ENCODE measurements at places on chromosomes 5 and 9. TPM values are rescaled to one million over a fixed set of nuclear protein-coding genes. Genes with fewer than 3 reads are reported as not detected.
A peak's percentile ranks its signal among the peaks of the same experiment; 100 is the strongest.

Gene OR1Q1
- total RNA-seq, result not detected

Gene TLX3
- total RNA-seq, result not detected

DNA sequence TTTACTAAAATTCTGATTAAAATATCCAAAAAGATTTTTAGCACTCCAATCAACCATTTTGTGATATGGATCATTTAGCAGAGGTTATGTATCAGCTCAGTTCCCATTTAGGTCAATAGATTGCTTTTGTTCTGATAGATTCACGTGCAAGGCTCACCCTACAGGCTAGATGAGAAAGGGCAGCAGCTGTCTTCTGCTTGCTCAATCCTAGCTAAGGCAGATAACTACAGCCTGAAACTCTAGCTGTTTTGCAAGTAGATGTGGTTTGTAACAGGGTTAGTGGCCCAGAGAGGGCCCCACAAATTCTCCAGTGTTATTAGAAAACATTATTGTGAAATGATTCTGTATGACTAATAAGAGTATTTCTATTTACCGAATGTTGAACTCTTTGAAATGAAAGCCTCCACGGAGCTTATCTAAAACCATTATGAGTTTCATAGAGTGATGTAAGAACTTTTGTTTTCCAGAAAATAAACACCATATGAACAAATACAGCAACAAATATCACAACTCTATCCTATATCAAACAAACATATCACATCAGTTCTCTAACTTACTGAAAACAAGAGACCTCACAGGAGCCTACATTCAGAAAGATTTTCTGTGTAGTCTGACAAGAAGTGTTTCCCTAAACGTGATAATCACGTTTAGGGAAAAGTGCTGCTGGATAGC lies 841.9 kb upstream of the ACO1 start:
- peak; percentile 52 for DNase-seq

DNA sequence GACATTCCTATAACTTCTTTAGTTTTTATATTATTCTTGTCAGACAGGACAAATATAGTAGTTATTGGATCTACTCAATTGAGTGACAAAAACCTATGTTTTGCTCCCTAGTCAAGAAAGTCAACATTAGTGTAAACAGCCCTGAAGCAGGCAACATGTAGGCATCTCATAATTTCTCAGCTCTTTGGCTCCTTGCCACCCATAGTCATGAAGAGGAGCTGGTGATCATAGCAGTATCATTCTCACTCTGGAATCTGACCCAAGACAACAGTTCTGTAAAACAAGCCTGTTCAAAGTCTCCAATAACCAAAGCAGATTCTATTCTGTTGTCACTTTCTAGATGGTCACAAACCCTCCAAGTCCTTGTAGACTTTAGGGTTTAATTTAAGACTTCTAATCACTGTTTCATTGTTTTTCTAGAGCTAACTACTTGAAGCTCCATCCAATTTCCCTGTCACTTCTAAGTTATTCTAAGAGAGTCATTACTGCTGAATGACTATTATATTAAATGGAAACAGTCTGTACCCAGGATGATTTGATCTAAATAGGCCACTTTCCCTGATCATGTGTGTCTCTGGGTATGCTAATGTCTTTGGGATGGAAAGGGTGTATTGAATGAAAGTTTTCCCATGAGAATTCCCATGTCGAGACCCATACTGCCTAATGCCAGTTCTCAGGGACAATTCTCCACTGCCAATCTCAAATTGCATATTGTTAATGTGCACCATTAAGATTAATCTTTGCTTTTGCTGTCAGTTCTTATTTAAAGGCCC lies 533.3 kb downstream of the ACTL7B start:
- DNase-seq, result no peak

DNA sequence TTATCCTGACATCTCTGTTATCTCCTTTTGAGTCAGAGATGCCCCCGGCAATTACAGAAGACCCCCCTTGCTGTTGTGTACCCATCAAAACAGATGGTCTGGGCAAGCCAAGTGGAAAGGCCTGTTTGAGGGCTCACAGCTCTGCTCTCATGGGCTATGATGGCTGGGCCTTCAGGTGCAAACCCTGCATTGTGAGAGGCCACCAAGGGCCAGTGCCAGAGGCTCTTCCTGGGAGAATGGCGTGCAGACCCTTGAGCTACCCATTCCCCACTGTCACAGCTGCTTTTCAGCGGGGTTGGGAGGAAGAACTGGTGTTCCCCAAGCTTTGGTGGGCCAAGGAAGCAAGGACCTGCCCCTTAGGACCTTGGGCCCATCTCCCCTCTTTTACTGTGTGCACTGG lies 174.7 kb upstream of the PPP1R26 start:
- DNase-seq, result no peak

DNA sequence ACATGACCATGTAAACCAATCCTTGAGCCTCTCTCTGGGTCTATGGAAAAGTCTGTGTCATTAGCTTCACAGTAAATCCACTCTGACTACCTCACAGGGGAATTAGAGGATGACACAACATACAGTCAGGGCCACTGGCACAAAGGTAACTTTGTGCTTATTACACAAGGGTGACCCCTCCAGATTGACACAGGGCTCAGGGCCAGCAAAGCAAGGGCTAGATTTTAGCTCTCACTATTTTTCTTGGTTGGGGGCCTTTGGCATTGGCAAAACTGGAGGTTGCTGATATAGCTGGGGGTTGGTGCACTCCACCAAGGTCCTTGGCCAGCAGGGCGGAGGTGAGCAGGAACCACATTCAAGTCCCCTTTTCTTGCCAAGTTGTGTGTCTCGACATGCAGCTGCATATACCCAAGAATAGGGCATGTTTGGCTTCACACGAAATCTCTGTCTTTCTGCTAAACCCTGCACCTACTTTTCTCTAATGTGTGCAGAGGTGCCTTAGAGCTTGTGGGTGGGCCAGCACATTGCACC lies 15.2 kb upstream of the OSMR start:
- no peak for DNase-seq

- no peak for DNase-seq
Measured at GRCh38 chr9:111253742-111254437, 76.1 kb downstream of the OR2K2 start.

GRCh38 chr9:4935001-4935672 lies 49.9 kb upstream of the JAK2 start:
- DNase-seq, result no peak

- DNase-seq, result no peak
Measured at GRCh38 chr9:25990376-25990775, 312.1 kb upstream of the TUSC1 start.

GRCh38 chr9:117951127-117951526 lies 246.9 kb downstream of the TLR4 start:
- DNase-seq, result no peak

DNA sequence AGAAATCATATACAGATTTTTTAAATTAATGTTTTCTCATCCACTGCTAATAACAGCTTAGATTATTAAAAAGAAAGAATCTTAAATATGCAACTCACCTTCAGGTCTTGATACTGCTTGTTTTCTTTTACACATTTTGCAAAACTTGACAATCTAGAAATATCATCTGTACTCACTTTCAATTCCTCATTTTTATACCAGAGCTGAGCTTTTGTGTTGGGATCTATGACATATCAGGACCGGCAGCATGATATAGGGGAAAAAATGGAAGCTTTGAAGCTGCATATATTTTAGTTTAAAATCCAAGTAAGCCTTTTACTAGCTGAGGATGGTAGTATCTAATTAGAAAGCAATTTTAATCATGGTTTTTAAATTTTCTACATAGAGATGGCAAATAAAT lies 75.7 kb upstream of the SMARCA2 start:
- no peak for DNase-seq

GRCh38 chr5:56649569-56649968 lies 165.8 kb upstream of the MAP3K1 start:
- no peak for DNase-seq

DNA sequence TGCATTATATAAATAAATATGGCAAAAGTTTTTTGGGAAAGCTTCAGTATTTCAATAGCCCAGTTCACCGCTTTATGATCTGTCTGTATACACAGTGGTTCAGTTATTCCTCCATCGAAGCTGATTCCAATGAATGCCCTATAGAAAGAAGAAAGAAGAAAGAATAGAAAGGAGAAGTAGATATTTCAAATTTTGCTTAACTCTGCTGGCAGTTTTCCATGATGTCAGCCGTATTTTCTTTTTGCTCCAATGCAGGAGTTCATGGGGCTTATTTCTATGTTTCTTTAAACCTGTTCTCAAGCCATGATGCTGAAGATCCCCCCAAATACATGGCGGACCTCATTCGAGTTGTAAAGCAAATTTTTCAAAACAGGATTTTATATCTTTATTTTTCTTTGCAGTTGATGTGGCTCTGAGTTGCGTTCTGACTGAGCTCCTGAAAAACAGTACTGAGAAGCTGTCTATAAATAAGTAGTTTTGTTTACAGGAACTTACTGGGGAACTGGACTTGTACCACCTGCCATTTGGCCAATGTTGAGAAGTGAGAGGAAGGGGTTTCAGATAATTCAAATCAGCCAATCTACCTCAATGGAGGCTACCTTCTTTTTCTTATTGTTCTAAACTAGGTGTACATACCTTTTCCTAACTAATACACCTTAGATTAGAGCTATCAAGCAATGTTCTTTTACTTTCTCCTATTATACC lies 418.5 kb upstream of the MEF2C start:
- no peak for DNase-seq
